ENCODE measurements at places on chromosomes 3 and 15.

GRCh38 chr3:129824926-129825541, 68.5 kb downstream of the TMCC1 start:
- DNase-seq = peak; percentile 10

DNA sequence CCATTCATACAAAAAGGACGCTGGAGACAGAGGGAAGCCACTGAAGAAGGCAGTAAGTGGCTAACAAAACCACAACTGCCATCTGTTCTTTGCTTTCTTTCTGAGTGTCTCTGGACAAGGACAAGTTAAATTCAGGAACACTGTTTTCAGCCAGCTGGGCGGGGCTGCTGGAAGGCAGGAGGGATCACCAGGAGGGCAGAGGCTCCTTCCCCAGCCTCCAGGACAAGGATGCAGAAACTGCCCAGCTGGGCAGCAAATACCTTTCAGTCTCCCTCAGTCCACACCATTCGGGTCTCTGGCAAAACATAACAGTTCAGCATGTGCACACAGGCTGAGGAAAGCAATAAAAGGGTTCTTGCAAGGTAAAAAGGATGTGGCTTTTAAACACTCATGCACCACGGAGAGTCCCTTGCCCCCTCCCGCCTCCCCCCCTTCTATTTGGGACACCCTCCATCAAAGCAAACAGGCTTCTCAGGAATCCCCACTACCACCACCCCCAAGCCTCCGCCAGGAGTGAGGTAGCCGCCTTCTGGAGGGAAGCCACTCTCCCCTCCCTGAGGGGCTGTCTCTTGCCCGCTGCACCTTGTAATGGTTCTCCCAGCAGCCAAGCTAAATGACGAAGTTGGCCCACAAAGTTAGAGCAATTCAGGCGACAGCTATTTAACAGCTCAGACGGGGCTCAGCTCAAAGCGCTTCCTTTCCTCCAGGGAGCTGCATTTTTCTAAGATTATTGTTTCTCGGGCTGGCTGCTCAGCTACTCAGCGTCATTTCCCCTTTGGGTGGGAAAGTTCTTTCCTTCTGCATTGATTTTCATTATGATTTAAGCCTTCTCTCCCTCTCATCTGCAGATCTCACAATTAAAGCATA, 3.8 kb downstream of the HEG1 start:
- DNase-seq = no peak

- DNase-seq = no peak
Measured at GRCh38 chr15:74482661-74483060, 21.7 kb upstream of the UBL7 start.

- DNase-seq = no peak
Measured at GRCh38 chr3:67384760-67385397, 269.5 kb downstream of the SUCLG2 start.

GRCh38 chr15:51720201-51720995, 17.1 kb downstream of the LYSMD2 start:
- no peak for DNase-seq

GRCh38 chr3:127092776-127093175, 100.2 kb upstream of the PRR23E start:
- DNase-seq = no peak

DNA sequence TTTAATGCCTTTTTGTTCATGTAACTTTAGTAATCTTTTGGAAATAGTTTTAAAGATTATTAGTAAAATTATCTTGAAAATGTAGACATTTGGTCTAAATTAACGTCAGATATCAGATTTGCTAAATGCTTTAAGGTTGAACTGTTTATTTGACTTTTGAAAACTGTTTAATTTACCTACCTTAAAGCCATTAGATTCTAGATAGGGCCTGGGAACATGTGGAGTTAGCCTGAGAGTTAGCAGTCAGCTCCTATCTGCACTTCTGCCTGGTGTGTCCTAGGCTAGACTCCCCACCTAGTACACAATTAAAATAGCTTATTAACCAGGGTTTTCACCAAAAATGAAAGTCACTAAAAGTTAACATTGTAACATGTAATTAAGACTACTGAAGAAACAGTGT, 53.7 kb upstream of the CFAP20DC start:
- no peak for DNase-seq

GRCh38 chr3:155159301-155159700, 79.2 kb downstream of the MME start:
- no peak for DNase-seq

Data from activated CD4-positive, CD25-positive, alpha-beta regulatory T cell (primary cell).